ENCODE measurements at places on chromosomes 4 and X.

DNA sequence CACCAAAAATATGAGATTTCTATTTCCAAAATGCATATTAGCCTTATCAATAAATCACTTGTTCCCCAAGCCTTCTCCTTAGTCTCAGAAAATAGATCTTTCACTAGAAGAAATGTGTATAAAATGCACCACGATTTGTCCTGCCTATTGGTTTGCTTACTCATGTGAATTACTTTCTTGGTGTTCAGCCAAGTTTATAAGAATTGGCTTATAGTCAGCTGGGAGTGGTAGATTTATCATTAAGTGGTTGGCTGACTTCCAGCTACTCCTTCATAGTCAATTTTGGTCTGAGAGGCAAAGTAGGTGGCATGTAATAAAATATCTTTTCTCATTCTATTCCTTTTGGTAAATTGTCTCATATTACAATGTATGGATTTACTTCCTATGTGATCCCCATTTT lies 1.3 kb downstream of the SULT1E1 start:
- DNase-seq: no peak

DNA sequence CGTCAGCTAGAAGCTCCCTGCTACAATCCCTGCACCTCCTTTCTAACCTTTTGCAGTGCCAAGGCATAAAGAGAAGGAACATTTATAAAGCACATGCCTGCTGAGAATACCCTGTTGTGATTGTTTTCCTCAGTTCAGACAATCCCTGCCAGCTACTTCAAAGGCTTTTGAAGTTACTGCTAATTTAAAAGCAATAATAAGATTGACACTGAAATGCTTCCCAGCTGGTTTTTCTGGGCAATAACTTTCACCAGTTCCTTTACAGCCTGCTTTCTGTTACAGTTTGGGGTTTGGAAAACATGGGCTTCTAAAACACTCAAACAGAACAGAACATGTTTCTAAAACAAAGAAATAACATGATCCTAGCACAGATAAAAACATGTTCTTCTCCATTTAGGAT lies 232.3 kb upstream of the CPEB2 start:
- no peak for DNase-seq

GRCh38 chrX:109398833-109399232 lies 83.1 kb downstream of the GUCY2F start:
- DNase-seq: no peak

DNA sequence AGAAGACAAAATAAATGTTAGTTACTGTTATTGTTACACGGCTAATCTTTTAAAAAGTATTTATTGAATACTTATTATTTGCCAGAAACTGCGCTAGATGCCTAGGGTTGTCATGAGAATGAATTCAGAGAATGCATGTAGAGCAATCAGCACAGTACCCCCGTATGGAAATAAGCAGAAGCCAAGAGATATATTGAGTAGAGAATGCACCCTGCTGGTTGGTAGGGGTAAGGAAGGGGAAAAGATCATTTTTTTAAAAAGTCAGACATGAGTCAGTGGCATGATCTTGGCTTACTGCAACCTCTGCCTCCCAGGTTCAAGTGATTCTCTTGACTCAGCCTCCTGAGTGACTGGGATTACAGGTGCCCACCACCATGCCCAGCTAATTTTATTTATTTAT lies 13.1 kb upstream of the DRP2 start:
- DNase-seq: no peak
